ENCODE measurements at places on chromosomes 2 and 18. TPM values are rescaled to one million over a fixed set of nuclear protein-coding genes. Genes with fewer than 3 reads are reported as not detected.

Gene ABCG8
- 0.49 TPM for total RNA-seq

Gene CFAP65
- 0.46 TPM for total RNA-seq

Gene ERBB4
- total RNA-seq = not detected

Gene MERTK
- 17.2 TPM for total RNA-seq

Gene AQP12A
- total RNA-seq = 9.7 TPM

Gene IL36A
- not detected for total RNA-seq

Gene SERPINB2
- not detected for total RNA-seq

Gene PSMD14
- 25.0 TPM for total RNA-seq

Gene DSG4
- total RNA-seq = 0.26 TPM

Data from mucosa of descending colon (tissue), 3 donors.